SJCRH30 (cell line): ENCODE measurements at places on chromosomes 1 and 21.
A peak's percentile ranks its signal among the peaks of the same experiment; 100 is the strongest.

DNA sequence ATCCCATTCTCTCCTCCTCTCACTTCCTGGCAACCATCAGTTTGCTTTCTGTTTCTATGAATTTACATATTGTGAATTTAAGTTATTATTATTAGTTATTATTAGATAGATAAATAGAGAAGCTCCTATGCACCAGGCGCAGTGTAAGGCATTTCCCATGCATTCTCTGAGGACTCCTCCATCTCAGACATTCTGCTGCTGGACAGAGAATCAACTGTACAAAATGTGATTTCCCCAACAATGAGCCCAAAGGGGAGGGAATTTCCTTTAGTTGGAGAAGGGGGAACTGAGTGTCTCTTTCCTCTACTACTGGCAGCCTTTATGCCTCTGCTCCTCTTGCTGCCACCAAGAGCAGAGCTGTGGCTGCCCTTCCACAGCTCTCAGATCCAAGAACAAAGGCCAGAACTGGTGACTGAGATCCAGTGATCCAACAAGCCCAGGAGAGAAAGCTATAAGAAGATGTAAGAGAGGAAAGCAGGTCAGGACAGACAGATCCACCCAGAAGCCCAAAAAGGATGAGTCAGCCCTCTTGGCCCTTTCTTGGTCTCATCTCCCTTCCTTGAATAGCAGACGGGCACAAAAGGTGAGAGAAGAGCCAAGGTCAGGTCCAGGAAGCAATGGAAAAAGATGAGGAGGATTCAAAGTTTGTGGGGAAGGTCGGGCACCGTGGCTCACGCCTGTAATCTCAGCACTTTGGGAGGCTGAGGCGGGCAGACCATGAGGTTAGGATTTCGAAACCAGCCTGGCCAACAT lies 3.5 kb upstream of the IVL start:
- no peaks in the 10 kb centered on the region for H3K4me1 ChIP-seq
- H3K27ac ChIP-seq = no peak overlapping the region
- H3K36me3 ChIP-seq = no peaks in the 10 kb centered on the region

- no peaks in the 10 kb centered on the region for H3K36me3 ChIP-seq
- peaks cover 65% of the 10 kb centered on the region for H3K4me1 ChIP-seq
- no peak for DNase-seq
These were observed 210.6 kb upstream of the HOOK1 start for GRCh38 chr1:59604191-59604590.

DNA sequence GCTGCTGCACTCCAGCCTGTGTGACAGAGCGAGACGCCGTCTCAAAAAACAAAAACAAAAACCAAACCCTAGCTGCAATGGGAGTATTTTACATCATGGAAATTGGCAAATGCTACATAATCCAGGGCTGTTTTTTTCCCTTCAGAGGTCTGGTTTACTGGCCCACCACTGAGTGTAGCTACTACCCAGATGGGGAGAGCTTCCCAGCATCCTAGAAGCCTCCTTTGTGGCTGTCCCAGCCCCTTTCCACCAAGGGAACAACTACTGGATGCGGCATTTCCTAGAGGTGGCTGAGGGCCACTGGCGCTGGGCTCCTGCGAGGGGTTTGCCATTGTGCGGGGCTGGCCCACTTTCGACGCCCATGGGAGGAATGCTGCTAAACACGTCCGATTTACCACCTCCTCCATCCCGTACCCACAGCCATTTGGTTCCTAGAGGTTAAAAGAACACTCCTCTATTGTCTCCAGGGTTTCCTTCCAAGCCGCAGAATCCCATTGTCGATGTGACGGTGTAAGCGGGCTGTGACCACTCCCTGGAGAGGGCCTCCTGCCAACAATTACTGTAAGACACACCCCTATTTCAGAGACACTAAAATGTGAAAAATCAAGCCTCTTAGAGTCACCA lies 55.4 kb downstream of the RUNX3 start:
- no peak overlapping the region for H3K4me3 ChIP-seq
- H3K4me1 ChIP-seq = no peaks in the 10 kb centered on the region
- no peak overlapping the region for H3K27ac ChIP-seq
- H3K27me3 ChIP-seq = peaks cover 25% of the 10 kb centered on the region
- DNase-seq = no peak

- DNase-seq = no peak
- H3K4me3 ChIP-seq = no peak overlapping the region
- no peak overlapping the region for H3K27ac ChIP-seq
- peaks cover 5% of the 10 kb centered on the region for H3K36me3 ChIP-seq
These were observed 22.1 kb upstream of the SPATC1L start for GRCh38 chr21:46206163-46207005.

DNA sequence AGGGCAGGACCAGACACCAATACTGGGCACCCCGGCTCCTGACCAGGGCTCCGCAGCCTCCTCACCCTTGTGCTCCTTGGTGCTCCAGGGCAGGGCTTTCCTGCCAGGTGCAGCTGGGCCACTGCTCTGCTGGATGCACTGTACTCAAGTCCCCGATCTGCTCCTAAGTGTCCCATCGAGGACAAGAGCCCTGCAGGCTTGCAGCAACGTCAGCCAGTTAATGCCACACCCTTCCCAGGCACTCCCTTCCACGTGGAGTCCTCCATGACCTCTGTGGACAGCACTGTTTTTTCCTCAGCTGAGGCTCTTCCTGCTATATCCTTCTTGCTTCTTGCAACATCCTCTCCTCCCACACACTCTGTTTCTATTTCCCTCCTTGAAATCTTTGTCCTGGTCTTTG lies 94.0 kb upstream of the NGF start:
- no peaks in the 10 kb centered on the region for H3K27me3 ChIP-seq
- no peaks in the 10 kb centered on the region for H3K36me3 ChIP-seq

DNA sequence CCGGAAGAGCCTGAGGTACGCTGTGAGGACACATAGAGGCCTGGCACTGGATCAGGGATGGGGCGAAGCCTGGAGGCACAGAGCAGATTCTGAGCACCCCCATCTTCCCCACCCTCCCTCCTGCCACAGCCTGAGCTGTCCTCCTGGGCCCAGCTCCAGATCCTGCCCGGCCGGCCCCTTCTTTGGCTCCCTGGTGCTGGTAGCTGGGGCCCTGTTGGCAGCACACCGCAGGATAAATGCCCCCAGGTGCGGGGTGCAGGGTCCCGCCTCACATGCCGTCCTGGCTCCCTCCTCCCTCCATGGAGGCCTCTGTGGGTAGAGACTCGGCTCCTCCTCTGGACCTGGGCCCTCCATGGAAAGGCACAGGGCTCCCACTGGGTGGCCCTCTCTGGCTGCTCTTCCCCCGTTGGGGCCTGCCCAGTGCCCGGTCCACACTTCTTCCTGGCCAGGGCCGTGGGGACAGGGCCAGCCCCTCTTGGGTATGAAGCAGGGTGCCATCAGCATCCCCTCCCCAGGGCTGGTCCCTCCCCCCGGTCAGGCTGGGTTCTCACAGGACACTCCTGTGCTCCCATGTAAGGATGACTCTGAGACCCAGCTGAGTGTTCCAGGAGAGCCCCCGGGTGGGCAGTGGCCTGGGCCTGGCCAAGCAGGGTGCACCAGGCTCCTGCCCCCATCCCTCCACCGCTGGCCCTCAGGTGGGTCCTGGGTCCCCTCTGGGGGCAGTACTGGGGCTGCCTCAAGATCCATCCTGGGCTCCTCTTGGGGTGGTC lies 1.1 kb upstream of the OBSCN start:
- no peak overlapping the region for H3K4me3 ChIP-seq
- no peaks in the 10 kb centered on the region for H3K36me3 ChIP-seq
- peaks cover 37% of the 10 kb centered on the region for H3K4me1 ChIP-seq
- 0 out of 2 replicates have a peak, but pooled peaks cover 4% of the 10 kb centered on the region for H3K27me3 ChIP-seq
- H3K27ac ChIP-seq = no peak overlapping the region

GRCh38 chr1:8600336-8600735 lies 217.1 kb downstream of the RERE start:
- 0 out of 2 replicates have a peak, but pooled peaks cover 3% of the 10 kb centered on the region for H3K36me3 ChIP-seq
- H3K27me3 ChIP-seq = no peaks in the 10 kb centered on the region
- DNase-seq = no peak
- no peaks in the 10 kb centered on the region for H3K4me1 ChIP-seq

GRCh38 chr21:29786496-29787360 lies 153.1 kb downstream of the GRIK1 start:
- no peaks in the 10 kb centered on the region for H3K36me3 ChIP-seq
- no peak overlapping the region for H3K27ac ChIP-seq
- no peaks in the 10 kb centered on the region for H3K4me1 ChIP-seq
- H3K27me3 ChIP-seq = no peaks in the 10 kb centered on the region
- no peak for DNase-seq

DNA sequence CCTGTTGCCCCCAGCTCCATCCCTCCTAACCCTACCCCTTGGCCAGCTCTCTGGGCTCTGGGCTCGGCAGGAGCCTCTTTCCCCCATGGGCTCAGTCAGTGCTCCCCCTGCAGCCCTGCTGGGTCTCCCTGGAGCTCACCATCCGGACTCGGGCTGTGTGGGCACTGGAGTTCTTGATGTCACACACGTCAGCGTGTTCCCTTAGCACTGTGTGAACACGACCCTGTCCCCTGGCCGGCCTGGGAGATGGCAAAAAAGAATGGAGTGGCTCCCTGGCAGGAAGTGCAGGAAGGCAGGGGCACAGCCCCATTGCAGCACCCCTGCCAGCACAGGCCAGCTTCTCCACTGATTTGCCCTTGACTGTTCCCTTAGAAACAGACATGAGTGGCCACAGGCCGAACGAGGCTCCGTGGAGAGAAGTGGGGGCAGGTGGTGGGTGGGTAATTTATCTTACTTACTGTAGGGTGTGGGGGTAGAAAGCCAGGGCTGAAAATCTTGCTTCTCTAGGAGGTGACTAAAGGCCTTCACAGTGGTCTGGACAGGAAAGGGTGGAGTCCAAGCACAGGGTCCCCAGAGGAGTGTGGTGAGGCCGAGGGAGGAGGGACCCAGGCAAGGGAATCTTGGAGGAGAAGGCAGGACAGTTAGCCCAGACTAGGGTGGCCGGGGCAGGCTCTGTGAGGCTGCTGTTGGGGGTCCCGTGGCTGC lies 381.7 kb upstream of the VAMP3 start:
- no peak overlapping the region for H3K4me3 ChIP-seq
- no peaks in the 10 kb centered on the region for H3K36me3 ChIP-seq
- peaks cover 36% of the 10 kb centered on the region for H3K4me1 ChIP-seq
- DNase-seq = peak; percentile 55
- no peaks in the 10 kb centered on the region for H3K27me3 ChIP-seq

GRCh38 chr21:33109574-33110339 lies 39.8 kb downstream of the OLIG1 start:
- H3K36me3 ChIP-seq = no peaks in the 10 kb centered on the region
- DNase-seq = peak; percentile 72
- H3K27ac ChIP-seq = no peak overlapping the region

GRCh38 chr21:35641271-35642016 lies 418.9 kb downstream of the SETD4 start:
- peak; percentile 39 for DNase-seq
- H3K4me1 ChIP-seq = peaks cover 39% of the 10 kb centered on the region
- H3K27ac ChIP-seq = peak overlapping the region; percentile 68
- H3K4me3 ChIP-seq = no peak overlapping the region

- H3K36me3 ChIP-seq = peaks cover 33% of the 10 kb centered on the region
- DNase-seq = no peak
- no peaks in the 10 kb centered on the region for H3K27me3 ChIP-seq
- H3K4me1 ChIP-seq = peaks cover 9% of the 10 kb centered on the region
These were observed 22.6 kb downstream of the MIGA1 start for GRCh38 chr1:77802026-77802425.

GRCh38 chr1:193552274-193552673 lies 365.9 kb upstream of the B3GALT2 start:
- H3K27ac ChIP-seq = no peak overlapping the region
- H3K27me3 ChIP-seq = no peaks in the 10 kb centered on the region
- no peaks in the 10 kb centered on the region for H3K36me3 ChIP-seq
- no peaks in the 10 kb centered on the region for H3K4me1 ChIP-seq

DNA sequence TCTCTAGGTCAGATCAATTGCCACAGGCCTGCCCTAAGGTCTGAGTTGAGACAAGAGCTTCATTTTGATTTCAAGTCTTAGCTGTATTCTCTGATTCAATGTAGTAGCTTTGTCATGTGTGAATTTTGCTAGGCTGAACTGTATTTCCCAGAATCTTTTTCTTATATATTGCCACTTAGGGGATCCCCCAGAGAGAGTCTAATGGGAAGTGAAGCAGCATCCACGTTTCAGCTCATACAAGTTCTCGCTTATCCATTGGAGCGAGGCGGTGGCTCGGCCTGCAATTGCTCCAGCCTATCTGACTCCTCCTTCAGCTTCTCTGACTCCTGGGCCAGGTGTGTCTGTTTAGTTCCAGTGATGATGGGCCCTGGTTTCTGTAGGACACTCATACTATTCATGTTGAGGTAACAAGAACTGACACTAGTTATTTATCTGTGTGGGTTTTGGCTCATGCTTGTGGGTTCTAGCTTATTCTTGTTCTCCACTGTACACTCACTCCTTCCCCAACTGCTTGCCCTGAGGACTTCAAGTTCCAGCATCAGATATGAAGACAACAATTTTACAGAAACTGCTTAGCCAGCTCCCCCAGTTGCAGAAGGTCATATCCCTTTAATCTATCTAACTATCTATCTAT lies 48.2 kb downstream of the TBX19 start:
- DNase-seq = no peak
- H3K36me3 ChIP-seq = no peaks in the 10 kb centered on the region
- no peaks in the 10 kb centered on the region for H3K27me3 ChIP-seq
- no peak overlapping the region for H3K4me3 ChIP-seq
- H3K27ac ChIP-seq = no peak overlapping the region
- no peaks in the 10 kb centered on the region for H3K4me1 ChIP-seq

GRCh38 chr1:176904057-176904751 lies 260.3 kb downstream of the ASTN1 start:
- no peaks in the 10 kb centered on the region for H3K4me1 ChIP-seq
- H3K36me3 ChIP-seq = no peaks in the 10 kb centered on the region
- H3K27me3 ChIP-seq = peaks cover 8% of the 10 kb centered on the region; the same call in 1 of the 2 replicates
- H3K27ac ChIP-seq = no peak overlapping the region
- H3K4me3 ChIP-seq = no peak overlapping the region
- DNase-seq = no peak

- H3K27ac ChIP-seq = no peak overlapping the region
- no peaks in the 10 kb centered on the region for H3K4me1 ChIP-seq
- DNase-seq = no peak
These were observed 35.1 kb downstream of the FGGY start for GRCh38 chr1:59331686-59332620.

DNA sequence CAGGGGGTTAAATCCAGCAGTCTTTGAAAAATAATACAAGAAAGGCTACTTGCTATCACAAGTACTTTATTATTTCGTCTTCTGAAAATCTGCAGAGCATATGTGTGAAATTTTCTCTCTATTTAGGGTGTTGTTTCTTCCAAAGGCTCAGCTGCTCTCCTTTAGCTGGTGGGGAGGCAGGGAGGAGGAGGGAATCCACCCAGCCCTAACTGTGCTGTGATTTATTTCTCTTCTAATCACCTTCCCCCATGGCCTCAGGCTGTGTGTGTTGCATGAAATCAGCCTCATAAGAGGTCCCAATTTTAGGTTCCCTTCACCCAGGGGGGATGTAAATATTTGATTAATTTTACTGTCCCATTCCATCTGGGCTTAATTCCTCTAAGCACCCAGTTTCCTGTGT lies 77.6 kb upstream of the PGBD5 start:
- DNase-seq = peak; percentile 53
- H3K4me1 ChIP-seq = peaks cover 47% of the 10 kb centered on the region
- H3K27me3 ChIP-seq = no peaks in the 10 kb centered on the region
- no peaks in the 10 kb centered on the region for H3K36me3 ChIP-seq
- peak overlapping the region; percentile 82 for H3K27ac ChIP-seq

- DNase-seq = no peak
- peaks cover 63% of the 10 kb centered on the region for H3K4me1 ChIP-seq
- no peak overlapping the region for H3K4me3 ChIP-seq
- H3K27ac ChIP-seq = peak overlapping the region; percentile 79; the same call in 1 of the 2 replicates
- no peaks in the 10 kb centered on the region for H3K27me3 ChIP-seq
These were observed 93.2 kb downstream of the STUM start for GRCh38 chr1:226641671-226642231.
